ENCODE measurements at places on chromosomes 16 and 17. TPM values are rescaled to one million over a fixed set of nuclear protein-coding genes. Genes with fewer than 3 reads are reported as not detected.

The MOSMO gene
- 5.8 TPM for total RNA-seq

GRCh38 chr17:82804442-82805191, 35.2 kb downstream of the ZNF750 start:
- DNase-seq: no peak

GRCh38 chr17:82750241-82750908, 1.5 kb upstream of the TBCD start:
- no peak for DNase-seq

GRCh38 chr16:8963010-8963820, 491 bp downstream of the USP7 start:
- no peak for DNase-seq

DNA sequence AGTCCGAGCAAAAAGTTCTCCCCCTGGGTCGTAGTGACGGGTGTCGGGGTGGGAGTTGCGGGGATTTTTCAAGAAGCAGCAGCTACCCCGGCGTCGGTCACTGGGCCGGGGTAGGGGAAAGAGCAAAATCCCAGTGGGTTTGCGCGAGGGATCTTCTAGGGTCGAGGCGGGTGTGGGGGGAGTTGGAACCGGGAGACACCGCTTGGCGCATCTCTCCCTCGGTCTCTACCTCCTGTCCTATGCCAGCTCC, 2.3 kb upstream of the UBTF start:
- no peak for DNase-seq
